ENCODE measurements at places on chromosomes 7 and 10.

DNA sequence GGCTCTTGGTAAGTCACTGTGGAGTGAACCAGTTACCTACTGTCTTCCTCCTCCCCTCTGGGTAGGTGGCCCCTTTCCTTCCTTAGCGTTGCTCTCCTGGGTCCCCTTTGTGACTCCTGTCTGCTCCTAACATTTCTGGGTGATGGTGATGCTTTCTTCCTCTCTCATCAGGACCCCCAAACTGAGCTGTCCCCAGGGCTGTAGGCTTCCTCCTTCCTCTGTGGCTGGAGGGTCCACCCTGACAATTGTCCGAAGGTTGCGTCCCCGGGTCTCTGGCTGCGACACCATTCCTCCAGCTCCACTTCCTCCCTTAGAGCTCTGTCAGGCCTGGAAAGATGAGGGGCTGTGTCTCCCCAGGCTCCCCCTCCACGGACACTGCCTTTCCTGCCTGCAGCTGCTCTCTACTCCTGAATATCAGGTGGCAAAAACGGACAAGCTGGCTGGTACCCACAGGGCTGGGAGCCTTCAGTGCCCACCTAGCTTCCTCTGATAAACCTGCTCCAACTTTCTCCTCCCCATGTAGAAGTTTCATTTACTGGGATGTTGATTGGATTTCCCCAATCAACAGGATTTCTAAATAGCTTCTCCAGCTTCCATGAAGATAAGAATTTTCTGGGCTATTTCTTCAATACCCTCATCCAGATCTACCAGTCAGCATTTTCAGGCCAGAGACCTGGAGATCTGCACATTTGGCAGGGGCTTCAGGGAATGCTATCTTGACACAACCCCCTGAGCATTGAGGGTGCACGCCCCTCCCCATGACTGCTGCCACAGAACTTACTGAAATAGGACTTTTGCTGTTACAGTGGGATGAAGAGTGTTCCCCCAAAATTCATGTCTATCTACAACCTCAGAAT lies 506.5 kb downstream of the TCERG1L start:
- H3K4me3 ChIP-seq: no peak overlapping the region
- H3K27me3 ChIP-seq: no peaks in the 10 kb centered on the region

- H3K27ac ChIP-seq: no peak within 1 kb of the TSS
- DNase-seq: no peak
- H3K4me3 ChIP-seq: peak within 1 kb of the TSS; percentile 50
- peaks cover 7% of the 10 kb centered on the region for H3K4me1 ChIP-seq
- no peaks in the 10 kb centered on the region for H3K36me3 ChIP-seq
Observed at GRCh38 chr7:150800581-150801241, at the start of gene TMEM176A. TMEM176A (plus strand) TSS chr7:150800769; CDS start chr7:150801551, 782 bp downstream.

- no peak overlapping the region for H3K4me3 ChIP-seq
- H3K27me3 ChIP-seq: no peaks in the 10 kb centered on the region
- H3K27ac ChIP-seq: no peak overlapping the region
- DNase-seq: no peak
- H3K4me1 ChIP-seq: no peaks in the 10 kb centered on the region
Observed at GRCh38 chr7:77887567-77887966, 89.0 kb downstream of the PHTF2 start.

- no peak for DNase-seq
- H3K27me3 ChIP-seq: peaks cover 5% of the 10 kb centered on the region
- no peak overlapping the region for H3K4me3 ChIP-seq
- peaks cover 3% of the 10 kb centered on the region for H3K4me1 ChIP-seq
- H3K36me3 ChIP-seq: no peaks in the 10 kb centered on the region
Observed at GRCh38 chr10:93081318-93081717, 7.6 kb downstream of the CYP26A1 start.

DNA sequence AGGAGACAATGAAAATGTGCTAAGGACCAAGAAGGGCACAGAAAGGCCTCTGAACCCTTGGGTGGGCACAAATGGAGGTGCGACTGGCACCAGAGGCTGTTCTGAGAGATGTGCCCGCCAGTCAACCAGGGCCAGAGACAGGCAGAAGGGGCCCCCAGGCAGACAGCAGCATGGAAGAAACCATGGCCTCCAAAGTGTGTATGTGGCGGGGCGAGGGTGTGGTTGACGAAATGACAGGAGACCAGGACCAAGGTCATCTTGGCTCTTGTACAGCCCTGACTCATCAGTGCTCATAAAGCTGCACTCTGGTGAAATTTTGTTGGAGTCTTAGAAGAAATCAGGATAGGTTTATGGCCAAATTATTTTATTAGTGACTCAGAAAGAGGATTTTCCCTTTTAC lies 4.0 kb upstream of the MRPS24 start:
- peaks cover 5% of the 10 kb centered on the region for H3K4me1 ChIP-seq
- no peak for DNase-seq
- H3K27me3 ChIP-seq: no peaks in the 10 kb centered on the region
- H3K4me3 ChIP-seq: no peak overlapping the region
- peaks cover 11% of the 10 kb centered on the region for H3K36me3 ChIP-seq

- no peaks in the 10 kb centered on the region for H3K4me1 ChIP-seq
- H3K36me3 ChIP-seq: no peaks in the 10 kb centered on the region
- H3K27me3 ChIP-seq: no peaks in the 10 kb centered on the region
- no peak for DNase-seq
- H3K4me3 ChIP-seq: no peak overlapping the region
- no peak overlapping the region for H3K27ac ChIP-seq
Observed at GRCh38 chr10:47359101-47359500, 10.9 kb downstream of the RBP3 start.

DNA sequence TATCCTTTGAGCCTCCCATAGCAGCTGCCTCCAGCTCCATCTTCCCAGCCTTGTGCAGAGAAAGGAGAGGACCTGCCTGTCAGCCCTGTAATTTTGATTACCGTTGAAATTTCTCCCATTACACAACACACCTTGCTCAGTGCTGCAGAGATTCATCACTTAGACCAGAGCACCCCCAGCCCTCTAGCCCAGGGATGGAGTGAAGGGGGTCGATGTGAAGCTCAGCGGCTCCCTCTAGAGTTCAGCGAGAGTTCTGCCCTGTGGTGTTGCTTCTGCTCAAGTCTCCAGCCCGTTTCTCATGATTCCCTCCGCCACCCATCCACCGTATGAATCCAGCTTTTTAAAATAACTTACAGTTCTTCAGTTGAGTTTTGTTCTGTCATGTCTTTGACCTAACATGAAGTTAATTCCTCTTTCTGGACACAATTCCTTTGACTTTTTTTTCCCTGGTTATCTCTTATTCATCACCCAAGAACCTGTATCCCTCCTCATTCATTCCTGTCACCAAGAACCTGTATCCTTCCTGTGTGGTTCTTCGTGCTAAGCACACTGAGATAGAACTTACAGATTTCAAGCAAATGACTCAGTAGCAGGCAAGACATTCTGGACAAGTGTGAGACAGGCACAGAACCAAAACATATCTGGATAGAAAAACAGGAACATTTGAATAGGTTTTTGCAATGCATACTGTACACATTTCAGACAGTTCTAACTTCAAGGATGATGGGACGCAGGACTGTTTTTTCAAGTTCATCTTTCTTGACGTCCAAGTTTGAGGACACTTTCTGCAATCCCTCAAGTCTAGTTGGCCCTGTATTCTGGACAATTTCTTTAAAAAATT lies 35.0 kb upstream of the ZNF32 start:
- H3K27me3 ChIP-seq: no peaks in the 10 kb centered on the region
- H3K4me1 ChIP-seq: no peaks in the 10 kb centered on the region
- no peak overlapping the region for H3K27ac ChIP-seq
- H3K4me3 ChIP-seq: no peak overlapping the region
- H3K36me3 ChIP-seq: no peaks in the 10 kb centered on the region

GRCh38 chr10:84029840-84030239 lies 109.5 kb upstream of the GHITM start:
- H3K4me1 ChIP-seq: peaks cover 1% of the 10 kb centered on the region
- DNase-seq: no peak
- H3K36me3 ChIP-seq: no peaks in the 10 kb centered on the region
- H3K27ac ChIP-seq: no peak overlapping the region

DNA sequence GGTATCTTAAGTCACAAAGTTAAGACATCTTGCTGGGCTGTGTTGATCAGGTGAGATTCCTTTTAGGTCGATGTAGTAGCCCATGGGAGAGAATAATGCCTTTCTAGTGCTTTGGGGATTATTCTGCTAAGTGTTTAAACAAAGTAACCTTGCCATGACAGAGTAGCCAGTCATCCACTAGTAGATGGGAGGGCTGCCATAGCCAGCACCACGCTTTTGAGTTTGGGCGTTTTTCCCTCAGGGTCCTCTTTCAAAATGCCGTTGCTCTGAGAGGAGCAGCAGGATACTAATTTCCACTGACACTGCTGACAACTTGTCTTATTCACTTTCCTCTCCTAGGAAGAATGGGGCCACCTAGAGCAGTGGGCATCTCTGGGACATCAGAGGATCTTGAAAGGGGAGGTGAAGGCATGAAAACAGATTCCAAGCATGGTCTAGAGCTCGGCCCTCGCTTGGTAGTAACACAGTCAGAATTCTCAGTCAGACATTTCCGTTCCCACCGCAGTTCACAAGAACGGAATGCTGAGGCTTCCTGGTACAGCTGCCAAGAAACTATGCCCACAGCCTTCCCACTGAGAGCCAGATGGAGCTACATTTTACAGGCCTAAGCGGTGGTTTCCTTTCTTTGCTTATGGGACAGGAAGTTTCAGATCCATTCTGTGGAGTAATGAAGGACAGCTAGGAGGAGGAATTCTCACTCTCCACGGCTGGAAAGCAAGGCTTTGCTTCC lies 15.3 kb upstream of the RSU1 start:
- no peak overlapping the region for H3K27ac ChIP-seq
- no peak for DNase-seq
- no peaks in the 10 kb centered on the region for H3K4me1 ChIP-seq

GRCh38 chr7:91135703-91136430 lies 128.4 kb upstream of the FZD1 start:
- H3K36me3 ChIP-seq: no peaks in the 10 kb centered on the region
- DNase-seq: no peak
- H3K4me1 ChIP-seq: no peaks in the 10 kb centered on the region
- no peak overlapping the region for H3K4me3 ChIP-seq

DNA sequence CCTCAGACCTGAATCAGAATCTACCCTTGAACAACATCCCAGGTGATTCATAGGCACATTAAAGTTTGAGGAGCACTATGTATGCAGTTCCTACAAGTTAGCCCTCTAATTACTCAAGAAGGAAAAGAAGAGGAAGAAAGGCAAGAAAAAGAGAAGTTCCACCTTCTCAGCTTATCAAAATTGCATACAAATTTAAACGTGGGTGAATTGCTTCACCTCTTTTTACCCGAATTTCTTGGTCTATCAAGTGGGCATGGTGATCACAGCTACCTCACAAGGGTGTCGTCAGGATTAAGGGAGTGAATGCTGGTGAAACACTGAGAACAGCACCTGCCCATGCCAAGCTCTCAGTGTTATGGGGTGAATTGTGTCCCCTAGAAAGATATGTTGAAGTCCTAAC lies 43.8 kb upstream of the PAPSS2 start:
- H3K36me3 ChIP-seq: no peaks in the 10 kb centered on the region
- no peak for DNase-seq
- peaks cover 2% of the 10 kb centered on the region for H3K4me1 ChIP-seq
- no peak overlapping the region for H3K4me3 ChIP-seq

- no peak overlapping the region for H3K27ac ChIP-seq
- no peaks in the 10 kb centered on the region for H3K27me3 ChIP-seq
- no peak for DNase-seq
- peaks cover 5% of the 10 kb centered on the region for H3K4me1 ChIP-seq
- H3K4me3 ChIP-seq: no peak overlapping the region
- H3K36me3 ChIP-seq: no peaks in the 10 kb centered on the region
Observed at GRCh38 chr7:50317221-50317678, 12.7 kb downstream of the IKZF1 start.

DNA sequence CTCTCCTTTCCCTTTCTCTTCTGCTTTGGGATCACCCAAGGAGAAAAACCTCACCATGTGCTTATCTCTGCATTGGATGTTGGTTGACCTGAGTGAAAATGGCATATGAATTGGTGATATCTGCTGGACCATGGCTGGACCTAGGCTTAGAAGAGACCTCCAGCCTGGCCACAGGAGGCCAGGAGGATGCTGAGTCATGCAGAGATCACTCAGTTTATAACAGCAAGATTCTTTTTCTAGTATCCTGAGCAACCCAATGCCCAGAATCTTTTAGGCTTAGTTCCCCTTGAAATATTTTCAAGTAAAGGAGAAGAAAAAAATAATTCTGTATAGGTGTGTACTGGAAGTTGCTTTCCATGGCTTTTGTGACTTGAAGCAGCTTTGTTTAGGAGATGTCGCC lies 236.3 kb downstream of the KLF6 start:
- H3K27me3 ChIP-seq: no peaks in the 10 kb centered on the region
- no peak for DNase-seq
- no peak overlapping the region for H3K27ac ChIP-seq
- no peak overlapping the region for H3K4me3 ChIP-seq
- H3K4me1 ChIP-seq: no peaks in the 10 kb centered on the region

GRCh38 chr10:13234172-13234571 lies at the start of gene UCMA:
UCMA (minus strand) TSS chr10:13234374; CDS start chr10:13234258, 116 bp downstream.
- no peak for DNase-seq
- H3K4me3 ChIP-seq: no peak within 1 kb of the TSS
- peaks cover 5% of the 10 kb centered on the region for H3K4me1 ChIP-seq
- no peak within 1 kb of the TSS for H3K27ac ChIP-seq

DNA sequence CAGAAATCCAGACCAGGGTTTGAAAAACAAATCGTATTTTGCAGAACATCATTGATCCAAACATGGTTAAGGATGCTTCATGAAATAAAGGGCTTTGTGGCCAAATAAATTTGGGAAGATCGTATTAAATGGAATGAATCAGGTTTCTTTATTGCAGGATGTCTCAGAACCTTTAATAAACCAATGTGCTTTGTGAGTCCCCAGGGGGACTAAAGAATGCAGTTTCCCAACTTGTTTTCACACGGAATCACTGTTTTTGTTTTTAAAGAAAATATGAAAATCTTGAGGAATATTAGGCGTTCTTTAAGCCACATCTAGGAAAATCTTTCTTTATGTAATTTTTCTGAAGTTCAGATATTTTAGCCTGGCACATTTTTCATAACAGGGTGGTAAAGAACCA lies 16.8 kb upstream of the CCDC172 start:
- H3K4me3 ChIP-seq: no peak overlapping the region
- no peaks in the 10 kb centered on the region for H3K36me3 ChIP-seq

DNA sequence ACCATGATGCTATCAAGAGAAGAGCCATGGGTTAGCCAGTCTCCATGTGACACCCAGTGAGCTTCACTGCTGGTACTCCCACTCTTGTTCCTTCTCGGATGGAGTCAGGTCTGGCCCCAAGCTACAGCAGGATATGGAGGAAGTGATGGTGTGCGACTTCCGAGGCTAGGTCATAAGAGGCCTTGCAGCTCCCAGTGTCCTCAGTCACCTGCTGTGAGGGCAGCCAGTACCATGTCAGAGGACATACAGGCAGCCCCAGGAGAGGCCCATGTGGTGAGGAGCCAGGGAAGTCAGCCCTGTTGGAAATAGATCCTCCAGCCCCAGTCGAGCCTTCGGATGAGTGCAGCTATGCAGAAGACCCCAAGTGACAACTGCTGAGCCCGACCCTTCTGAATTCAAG lies 237.0 kb downstream of the EBF3 start:
- no peaks in the 10 kb centered on the region for H3K4me1 ChIP-seq
- no peak overlapping the region for H3K4me3 ChIP-seq
- H3K27ac ChIP-seq: no peak overlapping the region
- no peaks in the 10 kb centered on the region for H3K27me3 ChIP-seq
- no peak for DNase-seq

Measured in iPS DF 6.9 (cell line).